ENCODE measurements at places on chromosomes 7 and 10.

GRCh38 chr7:75937958-75938786, 23.2 kb downstream of the POR start:
- no peak for DNase-seq

DNA sequence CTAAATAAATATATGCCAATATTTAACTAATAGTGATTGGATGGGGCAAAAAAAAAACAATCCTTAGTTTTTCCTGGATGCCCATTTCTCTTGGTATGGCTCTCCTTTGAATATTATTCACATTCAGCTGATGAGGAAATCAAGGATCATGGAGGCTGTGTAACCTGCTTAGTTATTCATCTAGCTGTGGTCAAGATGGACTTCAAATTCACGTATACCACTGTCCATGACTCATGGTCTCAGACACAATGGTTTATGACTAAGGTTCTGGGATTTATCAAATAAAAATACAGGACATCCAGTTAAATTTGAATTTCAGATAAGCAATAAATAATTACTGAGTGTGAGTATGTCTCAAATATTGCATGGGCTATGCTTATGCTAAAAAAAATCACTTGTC, 191.5 kb upstream of the CELF2 start:
- no peak for DNase-seq

GRCh38 chr10:132763545-132763944, 22.4 kb downstream of the NKX6-2 start:
- DNase-seq: no peak

DNA sequence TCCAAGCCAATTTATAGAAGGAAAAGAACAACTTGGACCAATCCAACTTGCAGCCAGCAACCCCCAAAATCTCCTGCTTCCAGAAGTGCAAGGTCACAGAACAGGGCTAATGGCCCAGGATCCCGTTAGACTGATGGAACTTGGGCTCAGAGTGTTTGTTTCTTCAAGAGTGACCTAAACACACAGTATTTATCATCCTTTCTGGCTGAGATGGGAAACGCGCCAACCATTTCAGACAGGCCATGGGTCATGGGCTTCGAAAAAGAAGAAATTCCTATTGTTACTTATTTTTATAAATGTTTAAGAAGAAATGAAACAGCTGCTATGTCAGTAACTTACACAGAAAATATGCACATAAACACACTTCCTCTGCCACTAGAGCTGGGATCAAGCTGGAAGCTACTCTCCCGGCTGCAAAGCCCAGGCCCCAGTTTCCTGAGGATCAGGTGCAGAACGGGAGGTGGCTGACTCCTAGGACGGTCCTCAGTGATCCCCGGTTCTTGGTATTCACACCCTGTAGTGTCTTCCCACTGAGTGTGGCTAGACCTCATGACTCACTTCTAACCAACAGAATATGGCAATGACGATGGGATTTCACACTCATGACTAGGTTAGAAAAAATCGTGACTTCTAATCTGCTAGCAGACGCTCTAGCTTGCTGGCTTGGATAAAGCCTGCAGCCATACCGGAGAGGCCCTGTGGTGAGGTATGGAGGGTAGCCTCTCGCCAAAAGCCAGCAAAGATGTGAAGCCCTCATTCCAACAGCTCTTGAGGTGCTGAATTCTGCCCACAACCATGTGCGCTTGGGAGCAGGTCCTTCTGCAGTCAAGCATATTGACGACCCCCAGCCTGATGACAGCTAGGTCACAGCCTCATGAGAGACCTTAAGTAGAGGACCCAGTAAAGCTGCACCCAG, 60.2 kb downstream of the CHST15 start:
- peak; percentile 2 for DNase-seq

DNA sequence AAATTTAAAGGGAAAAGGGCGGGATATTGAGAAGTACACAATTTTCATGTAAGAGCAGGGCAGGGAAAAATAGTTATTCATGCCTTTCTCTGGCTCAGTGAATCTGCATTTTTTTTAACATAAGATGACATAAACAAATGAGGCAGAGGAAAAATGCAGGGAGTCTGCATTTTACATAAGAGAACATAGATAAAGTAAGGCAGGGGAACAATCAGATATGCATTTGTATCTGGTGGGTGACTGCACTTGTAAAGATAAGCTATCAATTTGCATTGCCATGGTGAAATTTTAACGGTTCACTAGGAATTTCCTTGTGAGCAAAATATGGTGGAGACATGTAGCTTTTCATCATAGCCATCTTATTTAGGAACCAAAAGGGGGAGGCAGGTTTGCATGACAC, 33.5 kb downstream of the ALOX5 start:
- DNase-seq: no peak

DNA sequence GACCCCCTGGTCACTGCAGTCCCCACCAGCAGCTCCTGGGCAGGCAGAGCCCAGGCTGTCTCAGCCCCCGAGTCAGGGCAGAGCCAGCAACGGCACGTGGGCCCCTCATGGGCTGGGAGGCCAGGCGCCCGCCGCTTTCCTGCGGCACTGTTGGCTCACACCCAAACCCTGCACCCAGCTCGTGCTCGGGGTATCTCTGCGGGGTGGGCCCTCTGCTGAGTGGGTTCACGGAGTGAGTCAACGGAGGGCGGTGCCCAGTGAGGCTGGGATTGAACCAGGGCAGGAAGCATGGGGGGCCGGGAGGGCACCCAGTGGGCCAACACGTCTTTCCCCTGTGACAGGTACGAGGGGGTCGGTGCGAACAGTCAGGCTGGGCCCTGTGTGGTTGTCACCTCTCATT, 28.9 kb downstream of the ADAP1 start:
- DNase-seq: no peak

GRCh38 chr10:106566873-106567272, 597.6 kb downstream of the SORCS1 start:
- no peak for DNase-seq

- no peak for DNase-seq
Measured at GRCh38 chr7:83925860-83926259, 268.7 kb downstream of the SEMA3A start.

DNA sequence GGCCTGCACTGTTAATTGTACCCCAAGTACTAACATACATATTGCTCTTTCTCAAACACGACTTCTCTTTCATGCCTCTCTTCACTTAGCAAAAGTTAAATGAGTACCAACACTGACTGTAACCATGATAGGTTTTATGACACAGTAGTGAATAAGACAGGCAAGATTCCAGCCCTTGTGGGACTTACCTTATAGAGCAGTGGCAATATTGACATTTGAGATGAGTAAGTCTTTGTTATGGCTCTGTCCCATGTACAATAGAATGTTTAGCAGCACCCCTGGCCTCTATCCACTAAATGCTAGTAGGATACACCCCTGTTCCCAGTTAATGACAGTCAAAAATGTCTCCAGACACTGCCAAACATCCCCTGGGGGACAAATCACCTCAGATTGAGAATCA, 11.9 kb upstream of the COL1A2 start:
- DNase-seq: no peak
